Thoracic aorta (tissue), 2 donors: ENCODE measurements at places on chromosomes 16 and 17. TPM values are rescaled to one million over a fixed set of nuclear protein-coding genes. Genes with fewer than 3 reads are reported as not detected.

Gene KCNH4
- total RNA-seq, result 0.21 TPM

Gene TBX21
- 1.8 TPM for total RNA-seq

Gene UMOD
- not detected for total RNA-seq

DNA sequence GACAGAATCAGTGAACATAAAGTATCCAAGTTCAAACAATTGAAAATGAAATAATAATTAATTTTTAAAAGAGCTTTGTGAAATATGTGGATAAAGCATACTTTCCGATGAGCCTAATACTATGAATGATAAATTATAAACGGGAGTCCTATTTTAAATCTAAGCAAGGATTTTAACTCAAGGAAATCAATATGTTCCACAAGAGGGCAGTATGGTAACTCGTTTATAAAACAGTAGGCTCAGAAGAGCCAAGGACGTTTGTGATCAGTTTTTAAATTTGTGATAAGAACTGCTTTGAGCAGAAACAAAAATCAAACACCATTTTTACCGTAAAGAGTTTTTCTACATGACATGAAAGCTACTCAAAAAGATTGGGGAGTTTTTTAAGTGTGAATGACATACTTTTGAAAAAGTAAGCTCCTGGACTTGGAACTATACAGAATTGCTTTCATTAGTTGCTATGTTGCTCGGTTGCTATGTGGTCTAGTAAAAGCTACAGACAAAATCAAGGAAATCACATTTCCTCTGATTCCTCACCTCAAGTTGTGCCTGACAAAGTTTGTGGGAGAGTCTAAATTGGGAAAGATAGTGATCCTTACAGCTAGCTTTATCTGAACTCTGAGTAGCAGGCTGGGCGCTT, 11.8 kb upstream of the TEKT1 start:
- H3K36me3 ChIP-seq, result no peaks in the 10 kb centered on the region
- no peak overlapping the region for H3K4me3 ChIP-seq
- no peak overlapping the region for H3K27ac ChIP-seq
- DNase-seq, result no peak

- no peak overlapping the region for H3K27ac ChIP-seq
- no peak for DNase-seq
- H3K4me1 ChIP-seq, result peaks cover 3% of the 10 kb centered on the region
- no peak overlapping the region for H3K4me3 ChIP-seq
- no peaks in the 10 kb centered on the region for H3K27me3 ChIP-seq
- H3K36me3 ChIP-seq, result peaks cover 2% of the 10 kb centered on the region
Observed at GRCh38 chr17:81837641-81838040, 2.8 kb upstream of the PPP1R27 start.

- DNase-seq, result no peak
- no peaks in the 10 kb centered on the region for H3K4me1 ChIP-seq
- H3K36me3 ChIP-seq, result no peaks in the 10 kb centered on the region
- H3K27ac ChIP-seq, result no peak overlapping the region
- no peaks in the 10 kb centered on the region for H3K27me3 ChIP-seq
Observed at GRCh38 chr17:58153046-58153445, 4.9 kb downstream of the OR4D1 start.

DNA sequence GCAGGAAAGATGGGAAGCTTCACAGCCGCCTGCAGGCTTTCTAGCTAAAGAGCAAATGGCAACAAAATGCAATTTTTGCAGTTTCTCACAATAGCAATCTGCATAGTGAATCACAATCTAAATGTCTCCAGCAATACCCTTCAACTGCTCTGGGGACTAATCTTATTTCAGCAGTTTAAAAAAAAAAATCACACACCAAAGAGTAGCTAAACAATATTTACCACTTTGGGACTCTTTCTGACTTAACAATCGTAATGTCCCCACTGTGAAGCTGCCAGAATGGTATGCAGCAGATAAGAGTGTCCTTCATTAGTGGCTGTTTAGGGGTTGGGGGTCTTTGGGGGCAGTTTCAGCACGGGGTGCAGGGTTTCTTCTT, 9.8 kb downstream of the CPPED1 start:
- no peaks in the 10 kb centered on the region for H3K27me3 ChIP-seq
- H3K27ac ChIP-seq, result no peak overlapping the region
- H3K4me3 ChIP-seq, result no peak overlapping the region
- no peaks in the 10 kb centered on the region for H3K4me1 ChIP-seq
- no peak for DNase-seq
- no peaks in the 10 kb centered on the region for H3K36me3 ChIP-seq

GRCh38 chr17:17057057-17057551, 14.8 kb downstream of the MPRIP start:
- H3K36me3 ChIP-seq, result peaks cover 9% of the 10 kb centered on the region
- peaks cover 84% of the 10 kb centered on the region for H3K4me1 ChIP-seq
- H3K27ac ChIP-seq, result peak overlapping the region; percentile 64
- DNase-seq, result no peak

DNA sequence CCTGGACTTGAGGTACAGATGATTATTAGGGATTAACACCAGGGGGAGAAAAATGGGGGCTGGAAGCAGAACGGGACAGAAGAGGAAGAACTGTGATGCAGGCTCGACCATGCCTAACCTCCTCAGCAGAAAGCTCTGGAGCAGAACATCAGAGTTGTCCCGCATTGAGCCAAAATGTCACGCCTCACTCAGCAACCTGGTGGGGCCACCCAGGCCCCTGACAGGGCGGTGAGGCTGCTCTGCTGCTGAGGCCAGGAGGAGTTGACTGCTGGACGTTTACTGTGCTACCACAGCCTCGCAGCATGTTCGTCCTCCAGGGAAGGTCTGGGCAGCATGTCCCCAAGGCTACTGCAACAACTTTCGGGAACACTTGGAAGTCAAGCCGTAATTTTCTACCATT, 6.5 kb upstream of the ULK2 start:
- DNase-seq, result no peak
- H3K36me3 ChIP-seq, result no peaks in the 10 kb centered on the region
- no peak overlapping the region for H3K4me3 ChIP-seq
- no peaks in the 10 kb centered on the region for H3K27me3 ChIP-seq
- no peaks in the 10 kb centered on the region for H3K4me1 ChIP-seq

DNA sequence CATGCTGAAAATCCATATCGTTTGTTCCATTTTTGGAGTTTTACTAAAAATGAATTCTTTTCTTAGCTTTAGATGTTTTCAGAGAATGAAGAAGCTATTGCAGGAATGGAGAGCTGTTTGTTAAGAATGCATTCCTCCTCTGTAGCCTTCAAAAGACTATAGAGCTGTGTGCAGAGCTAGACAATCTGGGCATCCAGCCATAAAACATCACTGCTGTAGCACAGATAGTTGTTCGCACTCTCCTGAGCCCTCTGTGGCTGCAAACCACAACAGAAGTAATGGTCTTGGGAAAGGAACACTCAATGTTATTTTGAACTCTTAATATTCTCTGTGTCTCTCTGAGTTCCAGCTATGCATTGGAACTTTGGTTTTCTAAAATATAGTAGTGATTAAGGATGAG, 4.9 kb downstream of the TNRC6C start:
- H3K27me3 ChIP-seq, result no peaks in the 10 kb centered on the region
- no peak for DNase-seq
- H3K4me3 ChIP-seq, result no peak overlapping the region
- H3K4me1 ChIP-seq, result peaks cover 30% of the 10 kb centered on the region
- H3K36me3 ChIP-seq, result no peaks in the 10 kb centered on the region
- no peak overlapping the region for H3K27ac ChIP-seq

- H3K27ac ChIP-seq, result no peak overlapping the region
- H3K4me3 ChIP-seq, result peak overlapping the region; percentile 95
- no peaks in the 10 kb centered on the region for H3K27me3 ChIP-seq
- DNase-seq, result no peak
- peaks cover 11% of the 10 kb centered on the region for H3K4me1 ChIP-seq
Observed at GRCh38 chr16:1494711-1495110, 1.6 kb downstream of the TELO2 start.

- H3K36me3 ChIP-seq, result no peaks in the 10 kb centered on the region
- H3K4me3 ChIP-seq, result no peak overlapping the region
- H3K27ac ChIP-seq, result no peak overlapping the region
- DNase-seq, result no peak
Observed at GRCh38 chr16:55325080-55325447, 1.1 kb downstream of the IRX6 start.

DNA sequence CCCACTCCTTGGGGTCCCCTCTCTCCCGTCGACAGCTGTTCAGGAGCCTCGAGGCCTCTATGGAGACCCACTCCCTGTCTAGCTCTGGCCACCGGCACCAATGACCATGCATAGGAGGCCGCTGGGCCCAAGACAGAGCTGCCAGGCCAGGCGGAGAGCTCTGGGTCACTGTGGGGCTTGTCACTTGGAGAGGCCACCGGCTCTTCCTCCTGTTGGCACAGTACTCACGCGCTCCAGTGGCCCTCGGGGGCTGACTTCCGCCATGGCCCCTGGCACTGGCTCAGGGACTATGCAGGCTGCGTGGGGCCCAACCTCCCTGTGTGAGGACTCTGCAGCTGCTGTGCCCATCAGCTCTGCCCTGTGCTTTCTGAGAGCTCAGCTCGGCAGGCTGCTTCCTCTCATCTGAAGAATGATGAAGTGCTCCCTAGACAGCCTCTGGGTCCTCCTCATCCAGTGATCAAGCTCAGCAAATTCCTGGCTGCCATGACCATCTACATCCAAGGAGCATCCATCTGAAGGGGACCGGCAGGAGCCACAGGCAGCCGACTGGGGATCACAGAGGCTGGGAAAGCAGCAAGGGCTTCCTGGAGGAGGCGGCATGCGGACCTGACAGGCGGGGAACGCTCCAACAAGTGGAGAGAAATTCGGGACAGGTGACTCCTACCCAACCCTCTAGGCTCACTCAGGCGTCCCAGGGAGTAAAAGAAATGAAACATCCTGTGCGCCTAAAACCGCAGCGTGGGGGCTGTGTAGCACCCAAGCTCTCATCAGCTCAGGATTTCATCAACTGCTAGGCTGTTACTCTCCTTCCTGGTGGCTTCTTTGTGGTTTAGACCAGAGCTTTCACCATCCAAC, 16.8 kb downstream of the GALNS start:
- no peak overlapping the region for H3K4me3 ChIP-seq
- no peak for DNase-seq
- no peak overlapping the region for H3K27ac ChIP-seq
- no peaks in the 10 kb centered on the region for H3K27me3 ChIP-seq

DNA sequence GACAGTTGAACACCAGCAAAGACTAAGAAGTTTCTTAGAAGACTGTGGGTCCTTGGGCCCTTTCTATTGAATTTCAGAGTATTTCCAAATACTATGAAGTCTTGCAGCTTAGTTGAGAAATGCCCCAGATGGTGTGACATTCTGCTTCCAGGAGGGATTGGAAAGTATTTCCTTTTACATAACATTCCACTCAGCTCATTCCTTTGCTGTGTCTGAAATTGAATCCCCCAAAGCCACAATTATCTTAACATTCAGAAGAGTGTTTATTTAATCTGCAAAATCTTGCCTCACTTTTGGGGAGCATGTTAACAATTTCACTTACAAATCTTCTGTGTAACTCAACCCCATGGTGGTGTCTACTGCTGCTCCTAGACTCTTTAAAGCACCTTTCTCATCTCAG, 307.7 kb downstream of the WWOX start:
- no peak overlapping the region for H3K27ac ChIP-seq
- no peak for DNase-seq
- H3K27me3 ChIP-seq, result no peaks in the 10 kb centered on the region
- H3K4me1 ChIP-seq, result no peaks in the 10 kb centered on the region

DNA sequence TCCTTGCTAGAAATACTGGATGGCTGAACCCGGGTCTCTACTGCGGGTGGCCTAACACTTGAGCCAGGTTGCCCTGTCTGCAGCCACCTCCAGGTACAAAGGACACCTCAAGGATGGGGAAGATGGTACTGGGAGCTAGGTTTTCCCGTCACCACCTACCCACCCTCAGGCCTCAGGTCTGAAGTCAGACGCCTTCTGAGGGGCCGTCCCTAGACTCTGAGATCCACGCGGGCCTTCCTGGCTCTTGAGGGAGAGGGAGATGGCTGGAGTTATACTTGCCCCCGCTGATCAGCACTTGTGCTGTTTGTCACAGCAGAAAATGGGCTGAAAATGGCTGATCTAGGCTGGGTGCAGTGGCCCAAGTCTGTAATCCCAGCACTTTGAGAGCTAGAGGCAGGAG, 10.6 kb downstream of the TRPV3 start:
- no peak overlapping the region for H3K27ac ChIP-seq
- no peaks in the 10 kb centered on the region for H3K4me1 ChIP-seq
- no peaks in the 10 kb centered on the region for H3K27me3 ChIP-seq
